ENCODE measurements at places on chromosomes 6 and 20.

GRCh38 chr20:10963717-10964266, 290.0 kb upstream of the JAG1 start:
- no peak for DNase-seq

GRCh38 chr6:88626460-88626859, 337.0 kb downstream of the RNGTT start:
- DNase-seq: no peak

- DNase-seq: no peak
Measured at GRCh38 chr20:59145247-59145923, 18.2 kb upstream of the ZNF831 start.

DNA sequence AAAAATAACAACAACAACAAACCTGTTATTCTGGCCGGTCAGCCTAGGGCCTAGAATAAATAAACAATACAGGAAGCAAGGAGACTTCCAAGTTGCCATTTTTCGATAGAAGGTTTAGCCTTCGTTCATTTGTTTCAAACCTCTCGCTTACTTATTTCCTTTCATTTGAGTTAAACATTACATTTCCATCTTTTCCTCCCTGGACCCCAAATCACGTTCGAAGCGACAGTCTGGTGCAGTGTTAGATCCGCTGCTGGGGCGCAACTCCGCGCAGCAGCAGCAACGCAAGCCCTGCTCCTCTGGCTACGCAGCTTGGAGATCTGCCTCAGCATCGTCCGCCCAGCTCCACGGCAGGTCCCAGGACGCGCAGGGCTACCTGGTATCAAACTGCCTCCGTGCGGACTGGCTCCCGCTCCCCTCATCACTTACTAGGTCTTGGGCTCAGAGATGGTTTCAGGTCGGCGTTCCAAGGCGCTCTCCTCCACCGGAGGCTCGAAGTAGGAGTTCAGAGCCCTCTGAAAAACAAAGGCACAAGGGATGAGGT, 530 bp downstream of the TDP2 start:
- DNase-seq: peak; percentile 34

- no peak for DNase-seq
Measured at GRCh38 chr6:161095916-161096315, 104.3 kb downstream of the MAP3K4 start.

- no peak for DNase-seq
Measured at GRCh38 chr6:34891296-34891695, 2.2 kb downstream of the ANKS1A start.

- DNase-seq: no peak
Measured at GRCh38 chr6:110137924-110138887, 41.3 kb downstream of the WASF1 start.

DNA sequence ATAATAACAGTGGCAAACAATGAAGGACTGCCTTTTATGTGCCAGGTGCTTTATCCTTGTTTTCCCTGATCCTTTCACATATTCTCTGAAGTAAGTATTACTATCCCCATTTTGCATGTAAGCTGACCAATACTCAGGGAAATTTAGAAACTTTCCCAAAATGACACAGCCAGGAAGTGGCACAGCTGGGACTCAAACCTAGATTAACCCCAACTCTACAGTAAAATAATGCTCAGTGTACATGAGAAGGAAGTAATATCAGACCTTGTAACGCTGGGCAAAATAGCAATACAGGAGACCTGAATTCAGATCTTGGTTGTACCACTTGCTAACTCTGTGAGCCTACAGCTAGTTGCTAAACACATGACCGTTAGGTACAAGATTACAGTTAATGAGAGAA, 26.8 kb upstream of the NRSN1 start:
- DNase-seq: no peak

DNA sequence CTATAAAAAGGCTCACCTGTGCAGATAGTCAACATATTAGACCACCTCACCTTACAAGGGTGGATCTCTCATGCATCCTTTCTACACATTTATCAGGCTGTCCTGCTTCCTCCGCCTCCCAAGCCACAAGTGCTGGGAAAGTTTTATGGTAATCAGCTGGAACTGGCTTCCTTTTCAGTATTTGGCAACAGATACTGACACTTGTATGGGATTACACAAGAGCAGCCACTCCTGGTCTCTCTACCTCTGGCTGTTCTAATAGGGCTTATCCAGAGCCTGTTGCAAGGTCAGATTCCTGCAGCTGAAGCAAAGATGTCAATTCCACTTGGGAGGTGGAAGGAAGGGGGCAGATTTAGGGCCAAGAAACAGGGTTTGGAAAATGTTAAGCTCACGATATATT, 503 bp upstream of the GPLD1 start:
- no peak for DNase-seq

- peak; percentile 91 for DNase-seq
Measured at GRCh38 chr20:58420798-58421496, 31.9 kb downstream of the VAPB start.

GRCh38 chr6:157075549-157076450, 247.5 kb downstream of the TMEM242 start:
- DNase-seq: no peak

DNA sequence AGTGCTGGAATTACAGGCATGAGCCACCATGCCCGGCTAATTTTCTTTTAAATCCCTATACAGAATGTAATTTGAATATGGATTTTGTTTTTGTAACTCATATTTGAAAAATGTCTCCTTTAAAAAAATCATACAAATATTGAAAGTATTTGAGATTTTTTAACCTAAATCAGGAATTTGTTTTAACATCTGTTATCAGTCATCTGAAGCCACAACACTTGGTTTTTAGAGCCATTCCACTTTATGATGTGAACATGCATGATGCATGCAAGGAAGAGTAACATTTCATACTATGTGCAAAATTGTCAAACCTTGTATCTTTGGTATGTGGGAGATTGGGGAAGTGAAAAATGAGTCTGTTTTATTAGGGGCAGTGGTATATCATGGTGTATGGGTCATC, 124.5 kb upstream of the AHI1 start:
- DNase-seq: no peak

DNA sequence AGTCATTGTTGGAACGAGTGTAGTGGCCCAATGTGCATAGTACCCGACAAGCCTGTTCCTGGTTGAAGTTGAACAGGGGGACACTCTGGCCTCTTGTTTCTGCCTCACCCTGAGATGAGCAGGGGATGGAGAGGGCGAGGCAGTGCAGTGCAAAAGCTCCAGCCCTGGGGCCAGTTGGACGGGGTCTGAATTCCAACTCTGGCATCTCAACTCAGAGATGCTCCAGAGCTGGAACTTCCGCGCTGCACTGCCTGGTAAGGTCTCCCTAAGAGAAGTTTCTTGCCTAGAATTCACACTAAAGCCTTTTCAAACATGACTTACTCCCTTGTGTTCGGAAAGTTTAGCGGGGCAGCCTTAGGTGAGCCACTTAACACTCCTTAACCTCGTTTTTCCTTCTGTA, 72.3 kb upstream of the SLC22A1 start:
- DNase-seq: no peak

- DNase-seq: no peak
Measured at GRCh38 chr6:108425428-108425827, 130.6 kb downstream of the AFG1L start.

- no peak for DNase-seq
Measured at GRCh38 chr6:150764334-150765066, 101.0 kb upstream of the MTHFD1L start.

DNA sequence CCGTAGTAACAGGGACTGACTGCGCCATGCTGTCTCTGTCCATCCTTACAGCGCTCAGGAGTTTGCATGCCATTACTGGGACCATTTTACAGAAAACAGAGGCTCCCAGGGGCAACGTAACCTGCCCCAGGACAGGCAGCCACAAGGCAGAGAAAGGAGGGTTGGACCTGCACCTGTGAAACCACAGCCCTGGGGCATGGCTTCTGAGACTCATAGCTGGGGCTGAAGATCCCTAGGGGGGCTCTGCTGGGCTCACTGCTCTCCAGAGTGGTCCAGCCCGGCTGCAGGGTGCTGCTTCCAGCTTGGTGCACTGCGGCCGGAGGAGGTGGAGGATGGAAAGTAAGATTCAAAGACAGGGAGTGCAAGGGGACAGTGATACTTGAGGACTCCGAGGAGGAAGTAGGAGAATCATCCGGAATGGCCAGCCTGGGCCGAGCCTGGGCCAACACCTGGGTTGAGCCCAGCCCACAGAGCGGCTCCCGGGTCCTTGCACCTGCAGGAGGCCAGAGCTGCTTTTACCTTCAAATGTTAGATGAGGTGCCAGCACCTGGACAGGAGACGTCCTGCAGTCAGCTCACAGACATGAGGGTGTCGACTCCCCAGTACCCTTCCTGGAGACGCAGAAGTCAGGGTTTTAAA, 183.2 kb downstream of the CDH4 start:
- no peak for DNase-seq

GRCh38 chr6:22024973-22025467, 271.8 kb downstream of the PRL start:
- no peak for DNase-seq

- no peak for DNase-seq
Measured at GRCh38 chr6:47247227-47247797, 62.4 kb downstream of the TNFRSF21 start.

GRCh38 chr6:14434916-14435690, 317.5 kb downstream of the CD83 start:
- no peak for DNase-seq

DNA sequence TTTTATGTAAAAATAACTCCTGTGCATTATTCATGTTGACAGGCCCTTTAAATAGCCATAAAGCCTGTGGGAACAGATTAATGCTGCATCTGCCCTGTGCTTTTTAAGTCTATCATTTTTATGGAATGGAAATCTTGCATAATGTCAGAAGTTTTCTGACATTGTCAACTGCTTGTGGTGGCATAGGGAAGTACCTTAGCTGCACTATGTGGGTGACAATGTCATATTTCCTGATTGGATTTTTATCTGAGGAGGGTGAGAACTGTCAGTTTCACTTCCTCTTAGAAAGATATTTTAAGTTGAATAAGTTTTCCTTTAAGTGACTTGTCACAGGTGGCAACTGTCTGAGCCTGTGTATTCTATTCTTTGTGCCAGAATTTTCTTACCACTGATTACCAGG, 267.9 kb downstream of the PLCB1 start:
- DNase-seq: no peak

GRCh38 chr6:3591970-3592369, 135.1 kb upstream of the SLC22A23 start:
- DNase-seq: no peak

GRCh38 chr6:87154641-87154992, 748 bp upstream of the ZNF292 start:
- DNase-seq: no peak

DNA sequence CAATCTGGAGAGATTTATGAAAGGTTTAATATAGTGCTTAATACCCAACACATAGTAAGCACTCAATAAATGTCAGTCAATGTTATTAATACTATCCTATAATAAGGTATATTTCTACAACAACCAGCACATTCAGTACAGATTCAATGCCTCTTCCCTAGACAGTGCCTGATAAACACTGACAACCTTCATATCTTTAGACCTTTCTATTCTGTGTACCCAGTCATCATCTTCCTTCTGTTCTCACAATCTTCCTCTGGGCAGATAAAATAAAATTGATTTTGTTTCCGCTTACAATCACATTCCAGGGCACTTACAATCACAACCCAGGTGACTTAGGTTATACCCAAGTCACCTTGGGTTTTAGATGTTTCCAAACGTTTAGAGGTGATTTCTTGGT, 11.0 kb upstream of the LOC128125822 start:
- no peak for DNase-seq

DNA sequence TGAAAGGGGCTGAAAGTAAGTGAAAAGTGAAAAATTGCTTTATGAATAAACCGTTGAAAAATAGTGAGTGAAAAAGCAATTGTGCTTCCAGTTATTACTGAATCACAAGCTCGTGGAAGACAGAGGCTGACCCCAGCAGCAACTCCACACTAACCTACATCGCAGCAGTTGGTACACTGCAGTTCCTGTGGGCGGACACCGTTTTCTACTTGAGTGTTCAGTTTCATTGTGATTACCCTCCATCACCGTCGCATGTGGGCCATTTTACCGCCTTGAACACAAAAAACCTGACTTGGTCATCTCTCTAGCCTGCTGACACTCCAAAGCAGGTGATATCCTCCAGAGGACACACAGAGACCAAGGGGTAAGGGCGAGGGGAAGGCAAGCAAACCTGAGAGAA, 28.4 kb downstream of the PRDM1 start:
- DNase-seq: no peak

DNA sequence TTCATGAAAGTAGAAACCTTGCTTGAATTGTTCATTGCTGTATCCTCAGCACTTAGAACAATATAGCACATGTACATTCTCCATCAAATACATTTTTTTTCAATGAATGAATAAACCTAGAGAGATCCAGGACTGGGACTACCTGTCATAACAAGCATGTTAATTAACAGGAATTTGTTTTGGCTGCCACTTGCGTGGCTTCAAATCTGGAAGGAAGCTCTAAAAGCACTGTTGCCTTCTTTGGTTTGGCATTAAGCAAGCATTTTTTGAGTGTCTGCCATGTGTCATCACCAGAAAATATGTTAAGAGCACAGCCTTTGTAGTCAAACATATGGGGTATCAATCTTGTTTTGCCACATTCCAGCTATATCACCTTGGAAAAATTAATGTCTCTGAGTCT, 131.9 kb upstream of the BACH2 start:
- no peak for DNase-seq

DNA sequence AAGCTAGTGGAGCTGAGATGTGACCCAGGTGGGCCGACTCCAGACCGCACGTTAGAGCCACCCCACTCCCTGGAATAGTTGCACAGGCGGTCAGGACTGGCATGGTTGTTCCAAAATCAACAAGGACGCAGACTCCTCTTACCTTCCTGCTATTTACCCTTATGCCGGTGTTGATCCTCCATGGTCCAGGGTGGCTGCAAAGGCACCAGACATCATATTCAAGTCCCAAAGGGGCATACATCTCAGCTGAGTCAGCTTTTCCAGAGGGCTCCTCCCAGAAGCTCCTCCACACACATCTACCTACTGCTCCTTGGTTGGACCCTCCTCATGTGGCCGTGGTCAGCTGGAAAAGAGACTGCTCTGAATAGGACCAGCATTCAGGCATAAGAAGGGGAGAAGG, 112.2 kb downstream of the SYCP2 start:
- DNase-seq: no peak

DNA sequence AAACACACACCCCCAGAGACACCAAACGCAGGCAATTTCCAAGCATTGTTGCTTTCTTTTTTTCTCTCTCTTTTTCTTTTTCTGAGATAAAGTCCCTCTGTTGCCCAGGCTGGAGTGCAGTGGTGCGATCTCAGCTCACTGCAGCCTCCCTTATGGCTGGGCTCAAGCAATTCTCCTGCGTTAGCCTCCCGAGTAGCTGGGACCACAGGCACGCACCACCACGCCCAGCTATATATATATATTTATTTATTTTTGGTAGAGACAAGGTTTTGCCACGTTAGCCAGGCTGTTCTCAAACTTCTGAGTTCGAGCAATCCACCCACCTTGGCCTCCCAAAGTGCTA, 14.0 kb upstream of the SRSF3 start:
- DNase-seq: no peak

DNA sequence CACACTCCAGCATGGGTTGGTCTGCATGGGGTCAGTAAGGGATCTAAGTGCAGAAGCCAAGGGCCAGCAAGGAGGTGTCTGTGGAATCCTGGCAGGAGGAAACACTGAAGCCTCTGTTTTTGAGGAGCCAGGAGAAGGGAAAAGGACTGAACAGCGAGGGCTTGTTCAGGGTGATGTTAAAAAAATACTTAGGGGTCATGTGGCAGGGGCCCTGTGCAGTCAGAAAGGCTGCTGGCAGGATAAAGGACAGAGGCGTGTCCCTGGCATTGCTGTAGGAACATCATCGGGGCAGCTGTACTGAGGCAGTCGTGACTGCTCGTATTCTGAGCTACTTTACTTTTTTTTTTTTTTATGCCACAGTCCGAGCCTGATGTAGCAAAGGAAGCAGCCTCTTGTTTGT, 127.1 kb upstream of the ZFP64 start:
- no peak for DNase-seq

- DNase-seq: no peak
Measured at GRCh38 chr6:43843097-43843645, 73.2 kb downstream of the VEGFA start.

All from HTR-8/SVneo (cell line).